EH (cell line): ENCODE measurements at places on chromosomes 12 and 14.

GRCh38 chr12:3291939-3292338 is 199.1 kb upstream of the PRMT8 start:
- no peak for DNase-seq

DNA sequence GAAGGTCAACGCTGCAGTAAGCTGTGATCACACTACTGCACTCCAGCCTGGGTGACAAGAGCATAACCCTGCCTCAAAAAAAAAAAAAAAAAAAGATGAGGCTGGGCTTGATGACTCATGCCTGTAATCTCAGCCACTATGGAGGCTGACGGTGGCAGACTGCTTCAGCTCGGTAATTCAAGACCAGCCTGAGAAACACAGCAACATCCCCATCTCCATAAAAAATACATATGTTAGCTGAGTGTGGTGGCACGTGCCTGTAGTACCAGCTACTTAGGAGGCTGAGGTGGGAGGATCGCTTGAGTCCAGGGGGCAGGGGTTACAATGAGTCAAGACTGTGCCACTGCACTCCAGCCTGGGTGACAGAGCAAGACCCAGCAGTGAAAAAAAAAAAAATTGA is 50.4 kb downstream of the GXYLT1 start:
- DNase-seq = peak; percentile 77

DNA sequence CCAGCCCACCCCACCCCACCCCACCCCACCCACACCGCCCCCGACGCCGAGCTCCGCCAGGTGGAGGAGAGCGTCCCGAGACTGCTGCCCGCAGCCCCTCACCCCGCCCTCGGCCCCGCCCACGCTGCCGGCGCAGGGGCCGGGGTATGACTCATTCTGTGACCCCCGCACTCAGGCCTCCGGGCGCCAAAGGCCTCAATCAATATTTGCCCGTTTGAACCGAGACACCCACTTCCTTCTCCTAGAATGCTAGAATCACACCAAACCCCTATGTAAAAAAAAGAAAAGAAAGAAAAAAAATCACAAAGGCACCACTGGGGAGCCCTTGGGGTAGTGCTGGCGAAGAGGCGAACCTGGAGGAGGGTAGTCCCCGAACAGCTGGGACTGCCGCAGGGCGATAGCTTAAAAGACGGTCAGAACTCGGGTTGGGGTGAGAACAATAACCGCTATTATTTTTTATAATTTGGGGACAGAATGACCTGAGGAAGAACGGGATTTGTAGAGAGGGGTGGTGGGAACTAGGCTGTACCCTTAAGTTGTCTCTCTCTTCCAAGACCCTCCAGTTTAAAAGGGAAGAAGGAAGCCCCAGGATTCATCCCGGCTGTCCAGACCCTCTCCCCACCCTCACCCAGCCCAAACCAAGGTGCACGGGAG is 894 bp downstream of the KRT8 start:
- peak; percentile 49 for DNase-seq

GRCh38 chr12:6345319-6346091 is 3.6 kb upstream of the TNFRSF1A start:
- peak; percentile 96 for DNase-seq

DNA sequence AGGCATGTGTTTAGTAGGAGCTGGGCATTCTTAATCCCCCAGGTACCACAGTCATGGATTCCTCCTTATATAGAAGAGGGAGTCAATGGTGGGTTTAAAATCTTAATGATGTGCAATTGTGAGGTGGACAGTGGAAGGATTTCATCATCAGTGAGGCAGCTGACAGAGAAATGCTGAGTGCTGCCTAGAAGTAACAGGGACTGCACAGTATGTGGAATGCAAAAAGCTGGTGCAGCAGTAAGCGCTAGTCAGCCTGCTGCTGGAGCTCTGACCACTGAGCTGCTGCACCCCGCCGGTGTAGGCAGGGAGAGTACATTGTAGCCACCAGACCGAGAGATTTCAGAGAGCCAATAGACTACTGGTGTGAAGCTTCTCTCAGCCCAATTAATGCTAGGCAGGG is 80.5 kb upstream of the DACT1 start:
- DNase-seq = peak; percentile 15

GRCh38 chr14:53218161-53218560 is 65.0 kb upstream of the DDHD1 start:
- no peak for DNase-seq

- DNase-seq = no peak
Measured at GRCh38 chr14:106318700-106319099, 792.3 kb downstream of the TMEM121 start.

DNA sequence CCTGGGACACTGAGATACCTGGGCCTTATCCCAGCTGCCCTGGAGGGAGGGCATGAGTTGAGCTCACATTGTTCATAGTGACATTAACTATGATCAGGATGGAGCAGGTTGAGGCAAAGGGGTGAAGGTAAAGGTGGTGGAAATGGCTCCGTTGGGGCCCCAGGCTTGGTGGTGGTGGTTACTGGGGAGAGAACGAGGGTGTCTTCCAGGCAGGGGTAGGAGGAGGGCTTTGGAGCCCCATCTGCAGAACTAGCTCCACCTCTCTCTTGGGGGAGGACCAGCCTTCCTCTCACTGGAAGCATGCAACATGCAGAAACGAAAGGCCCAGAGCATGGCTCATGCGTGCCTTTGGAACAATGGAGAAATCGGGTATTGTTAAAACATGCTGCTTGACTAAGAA is 217.0 kb downstream of the SLC41A2 start:
- no peak for DNase-seq

DNA sequence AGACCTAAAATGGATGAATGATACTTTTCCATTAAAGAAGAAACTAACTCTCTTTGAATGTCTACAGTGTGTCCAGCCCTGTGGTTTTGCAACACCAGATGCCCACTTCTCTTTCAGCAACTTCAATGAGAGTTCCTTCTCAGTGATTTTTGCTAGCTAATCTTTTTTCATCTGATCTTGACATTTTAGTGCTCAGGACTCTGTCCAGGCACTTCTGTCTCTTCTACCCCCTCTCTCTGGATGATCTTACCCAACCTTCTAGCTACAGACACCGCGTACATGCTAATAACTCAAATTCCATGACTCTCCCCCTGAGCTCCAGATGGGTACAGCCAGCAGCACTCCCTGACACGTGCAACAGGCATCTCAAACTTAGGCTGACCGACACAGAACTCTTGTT is 161.1 kb upstream of the FOXN3 start:
- DNase-seq = peak; percentile 70

DNA sequence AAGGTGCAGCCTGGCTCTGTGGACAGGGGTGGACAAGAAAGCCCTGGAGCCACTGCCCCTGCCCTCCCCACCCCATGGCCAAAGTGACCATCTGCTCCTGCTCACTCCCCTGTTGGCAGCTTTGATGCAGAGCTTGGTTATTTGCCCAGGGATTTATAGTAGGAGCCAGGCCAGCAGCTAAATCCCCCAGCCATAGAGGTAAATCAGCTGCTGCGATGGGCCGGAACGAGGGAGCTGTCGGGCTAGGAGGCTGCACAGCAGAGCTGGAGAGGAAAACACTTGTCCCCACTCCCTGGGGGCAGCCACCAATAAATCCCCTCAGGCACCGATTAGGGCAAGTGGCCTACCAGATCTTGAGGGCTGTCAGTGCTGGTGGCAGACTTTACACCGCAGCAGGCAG is 26.0 kb downstream of the SMUG1 start:
- DNase-seq = no peak

DNA sequence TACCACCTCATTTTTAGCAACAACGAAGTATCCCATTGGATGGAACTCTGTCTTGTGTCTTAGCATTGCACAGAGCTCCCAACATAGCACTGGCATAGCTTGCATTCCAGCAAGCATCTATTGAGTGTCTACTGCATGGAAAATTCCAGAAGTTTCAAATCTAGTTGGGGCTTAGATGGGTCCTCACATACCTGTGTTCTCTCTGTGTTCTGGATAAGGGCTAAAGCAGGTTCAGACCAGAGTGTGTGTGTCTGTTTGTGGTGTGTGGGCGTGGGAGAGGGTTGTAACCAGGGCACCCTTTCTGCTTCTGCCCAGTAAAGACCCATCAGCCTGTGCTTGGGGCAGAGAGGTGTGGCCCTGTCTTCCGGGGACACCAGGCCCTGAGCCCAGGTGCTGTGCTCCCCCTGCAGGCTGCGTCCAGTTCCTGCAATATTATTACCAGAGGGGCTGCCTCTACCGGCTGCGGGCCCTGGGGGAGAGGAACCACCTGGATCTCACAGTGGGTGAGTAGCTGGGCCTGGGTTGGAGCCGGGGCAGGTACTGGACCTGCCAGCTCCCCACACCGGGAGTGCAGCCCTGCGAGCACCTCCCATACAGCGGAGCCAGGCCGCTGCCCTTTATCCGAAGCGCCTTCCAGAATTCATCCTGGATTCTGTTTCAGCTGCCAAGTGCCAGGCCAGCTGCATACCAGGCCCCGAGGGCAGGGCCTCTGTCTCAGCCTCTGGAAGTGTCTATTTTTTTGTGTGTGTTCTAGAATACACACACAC is 20.3 kb downstream of the RHOF start:
- peak; percentile 75 for DNase-seq

DNA sequence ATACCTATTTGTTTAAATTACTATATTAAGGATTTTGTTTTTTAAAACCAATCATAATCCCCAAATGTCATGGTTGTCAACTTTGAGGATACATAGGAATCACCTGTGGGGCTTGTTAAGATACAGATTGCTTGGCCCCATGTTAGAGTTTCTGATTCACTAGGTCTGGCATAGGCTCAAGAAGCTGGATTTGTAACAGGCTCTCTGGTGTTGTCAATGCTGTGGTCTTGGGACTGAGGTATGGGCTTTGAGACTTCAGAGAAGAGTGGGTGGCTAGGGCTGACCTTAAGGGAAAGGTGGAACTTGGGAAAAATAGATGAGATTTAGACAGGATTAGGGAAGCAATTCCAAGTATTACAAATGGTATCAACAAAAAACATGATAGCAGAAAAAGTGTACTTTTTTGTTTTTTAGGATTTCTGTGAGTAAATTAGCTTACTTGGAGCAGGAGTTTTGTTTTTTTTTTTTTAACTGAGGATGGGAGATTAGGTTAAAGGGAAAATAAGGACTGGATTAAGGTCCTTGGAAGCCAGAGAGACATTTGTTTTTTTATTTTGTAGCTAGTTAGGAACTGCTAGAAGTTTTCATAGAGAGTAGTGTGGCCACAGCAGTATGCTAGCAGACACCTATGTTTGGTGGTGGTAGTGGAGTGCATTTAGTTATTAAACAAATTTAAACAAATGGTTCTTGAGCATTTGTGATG is 88.6 kb downstream of the RAD51B start:
- DNase-seq = no peak

- DNase-seq = no peak
Measured at GRCh38 chr14:101963052-101963451, 1.3 kb upstream of the DYNC1H1 start.

- DNase-seq = no peak
Measured at GRCh38 chr14:95620659-95621059, 65.6 kb upstream of the TCL1B start.

DNA sequence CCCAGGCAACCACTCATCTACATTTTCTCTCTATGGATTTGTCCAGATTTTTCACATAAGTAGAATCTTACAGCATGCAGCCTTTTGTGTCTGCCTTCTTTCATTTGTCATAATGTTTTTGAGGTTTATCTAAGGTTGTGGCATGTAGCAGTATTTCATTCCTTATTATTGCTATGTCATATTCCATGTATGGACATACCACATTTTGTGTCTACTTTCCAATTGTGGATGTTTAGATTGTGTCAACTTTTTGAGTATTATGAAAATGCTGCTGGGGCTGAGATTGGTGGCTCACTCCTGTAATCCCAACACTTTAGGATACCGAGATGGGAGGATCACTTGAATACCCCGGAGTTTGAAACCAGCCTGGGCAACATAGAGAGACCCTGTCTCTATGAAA is 3.2 kb upstream of the ATXN2 start:
- no peak for DNase-seq

GRCh38 chr12:93050026-93050747 is 121.1 kb upstream of the EEA1 start:
- DNase-seq = peak; percentile 74
